MM.1S (cell line): ENCODE measurements at places on chromosomes 1 and 21.

DNA sequence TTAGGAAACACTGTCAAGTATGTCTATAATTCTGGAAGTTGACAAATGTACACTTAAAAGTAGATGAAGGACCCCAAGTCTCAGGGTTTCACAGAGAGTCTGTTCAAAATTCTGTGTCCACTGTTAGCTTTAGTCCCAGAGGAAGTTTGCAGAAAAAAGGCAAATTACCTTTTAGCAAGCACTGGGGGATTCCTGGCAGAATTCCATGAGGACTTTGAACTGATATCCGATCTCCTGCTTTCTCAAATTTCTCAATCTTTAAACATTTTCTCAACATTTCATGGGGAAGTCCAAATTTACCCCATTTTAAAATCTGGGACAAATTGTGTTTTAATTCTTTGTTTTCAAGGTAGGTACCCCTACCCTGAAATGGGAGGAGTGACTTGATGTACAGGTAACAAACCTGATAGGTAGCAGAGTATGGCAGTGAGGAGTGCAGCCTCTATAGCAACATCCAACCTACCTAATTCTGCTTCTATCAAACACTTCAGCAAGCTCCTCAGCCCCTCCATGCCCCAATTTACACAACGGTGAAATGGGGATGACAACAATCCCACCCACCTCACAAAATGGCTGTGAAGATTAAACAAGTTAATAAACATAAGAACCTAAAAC lies 344.9 kb downstream of the OMA1 start:
- no peaks in the 10 kb centered on the region for H3K36me3 ChIP-seq
- H3K4me1 ChIP-seq = no peaks in the 10 kb centered on the region
- H3K27me3 ChIP-seq = no peaks in the 10 kb centered on the region
- no peak overlapping the region for H3K4me3 ChIP-seq
- H3K27ac ChIP-seq = no peak overlapping the region
- DNase-seq = no peak

- H3K4me3 ChIP-seq = no peak overlapping the region
- no peak overlapping the region for H3K27ac ChIP-seq
- no peaks in the 10 kb centered on the region for H3K4me1 ChIP-seq
- no peaks in the 10 kb centered on the region for H3K36me3 ChIP-seq
- no peaks in the 10 kb centered on the region for H3K27me3 ChIP-seq
These were observed 18.3 kb downstream of the IFI44 start for GRCh38 chr1:78667939-78668338.

DNA sequence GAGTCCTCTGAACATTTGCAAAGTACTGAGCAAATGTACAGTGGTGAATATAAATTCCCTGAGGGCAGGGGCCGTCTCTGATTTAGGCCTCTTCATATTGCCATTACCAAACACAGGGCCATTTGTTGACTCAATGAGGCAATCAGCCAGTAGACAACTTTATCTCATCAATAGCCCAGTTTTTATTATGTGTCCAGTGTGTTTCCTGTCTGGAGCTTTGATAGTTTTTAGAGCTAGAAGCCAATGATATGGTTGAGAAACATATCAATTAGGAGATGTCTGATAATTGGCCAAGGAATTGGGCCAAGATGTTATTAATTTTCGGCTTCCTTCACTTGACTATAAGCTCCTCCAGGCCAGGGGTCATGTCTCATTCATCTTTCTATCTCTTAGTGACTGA lies 163.0 kb downstream of the ROR1 start:
- H3K27ac ChIP-seq = no peak overlapping the region
- no peaks in the 10 kb centered on the region for H3K36me3 ChIP-seq
- H3K4me1 ChIP-seq = peaks cover 3% of the 10 kb centered on the region; the same call in 1 of the 2 replicates
- no peaks in the 10 kb centered on the region for H3K27me3 ChIP-seq
- DNase-seq = no peak

DNA sequence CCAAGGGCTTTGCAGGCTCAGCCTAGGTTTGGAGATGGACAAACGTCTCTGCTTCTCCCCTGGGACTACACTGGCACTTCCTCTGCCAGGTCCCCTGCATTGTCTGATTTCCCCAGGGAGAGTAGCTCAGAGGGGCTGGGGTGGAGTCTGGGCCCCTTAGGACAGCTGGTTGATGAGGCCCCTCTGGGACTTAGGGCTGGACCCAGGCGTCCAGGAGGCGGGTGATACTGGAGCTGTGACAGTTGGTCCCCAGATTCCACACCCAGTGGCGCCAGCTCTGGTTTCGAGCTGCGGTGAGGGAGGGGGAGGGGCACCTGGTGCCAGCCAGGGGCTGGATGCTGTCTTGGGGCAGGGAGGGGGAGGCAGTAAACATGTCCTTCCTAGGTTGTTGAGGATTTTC lies 7.4 kb upstream of the MEX3A start:
- H3K27me3 ChIP-seq = no peaks in the 10 kb centered on the region
- no peak for DNase-seq
- peaks cover 11% of the 10 kb centered on the region; the same call in 1 of the 2 replicates for H3K4me1 ChIP-seq

DNA sequence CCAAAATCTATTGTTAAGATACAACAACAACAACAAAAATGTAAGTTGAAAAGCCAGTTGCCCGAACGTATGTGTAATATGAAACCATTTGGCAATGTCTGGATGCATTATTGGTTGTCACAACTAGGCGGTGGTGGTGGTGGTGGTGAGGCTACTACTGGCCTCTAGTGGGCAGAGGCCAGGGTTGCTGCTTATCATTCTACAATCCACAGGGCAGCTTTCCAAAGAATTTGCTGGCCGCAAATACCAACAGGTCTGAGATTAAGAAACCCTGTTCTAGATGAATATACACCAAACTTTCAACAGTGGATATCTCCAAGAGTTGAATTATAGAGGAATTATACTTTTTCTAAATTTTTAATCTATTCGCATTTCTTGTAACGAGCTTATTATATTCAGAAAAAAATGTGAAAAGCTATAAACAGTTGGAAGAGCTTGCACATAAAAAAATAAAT lies 26.8 kb upstream of the ZNF697 start:
- H3K36me3 ChIP-seq = no peaks in the 10 kb centered on the region
- H3K27ac ChIP-seq = no peak overlapping the region
- peaks cover 20% of the 10 kb centered on the region for H3K4me1 ChIP-seq
- DNase-seq = no peak
- H3K27me3 ChIP-seq = no peaks in the 10 kb centered on the region
- no peak overlapping the region for H3K4me3 ChIP-seq

- H3K36me3 ChIP-seq = no peaks in the 10 kb centered on the region
- no peaks in the 10 kb centered on the region for H3K27me3 ChIP-seq
- H3K4me1 ChIP-seq = no peaks in the 10 kb centered on the region
- H3K4me3 ChIP-seq = no peak overlapping the region
These were observed 206.8 kb upstream of the TMEM51 start for GRCh38 chr1:14946684-14947238.

DNA sequence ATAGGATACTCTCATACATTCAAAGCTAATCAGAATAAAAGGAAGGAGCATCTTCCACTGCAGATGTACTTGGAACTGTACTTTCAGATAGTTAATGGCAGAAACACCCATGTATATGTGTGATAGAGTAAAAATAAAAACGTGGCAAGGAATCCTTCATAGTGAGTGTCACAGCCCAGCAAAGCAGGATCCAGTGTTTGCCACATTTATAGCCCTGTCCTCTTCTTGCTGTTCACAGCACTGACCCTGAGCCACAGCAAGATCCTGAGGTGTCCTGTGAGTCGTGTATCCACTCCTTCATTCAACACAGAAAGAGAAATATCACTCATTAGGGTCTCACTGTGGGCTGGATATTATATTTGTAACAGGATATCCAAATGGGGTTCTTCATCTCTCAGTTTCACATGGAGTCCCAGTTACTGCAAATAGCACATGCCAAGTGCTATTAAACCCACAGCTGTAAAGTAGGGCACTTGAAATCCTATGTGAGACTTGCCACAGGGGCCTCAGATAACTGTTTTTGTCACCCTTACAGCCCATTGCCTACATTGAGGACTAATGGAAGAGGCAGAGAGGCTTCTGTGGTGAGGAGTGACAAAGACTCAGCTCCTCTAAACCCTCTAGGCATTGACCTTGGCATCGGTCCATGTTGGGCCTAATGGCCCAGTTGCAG lies 41.3 kb downstream of the CYP2J2 start:
- no peak overlapping the region for H3K27ac ChIP-seq
- no peak overlapping the region for H3K4me3 ChIP-seq
- DNase-seq = peak; percentile 9
- no peaks in the 10 kb centered on the region for H3K36me3 ChIP-seq

- H3K4me1 ChIP-seq = peaks cover 10% of the 10 kb centered on the region; the same call in 1 of the 2 replicates
- no peak overlapping the region for H3K4me3 ChIP-seq
- no peaks in the 10 kb centered on the region for H3K36me3 ChIP-seq
These were observed 32.4 kb downstream of the RUNX1 start for GRCh38 chr21:35016517-35017188.

- no peak for DNase-seq
- no peaks in the 10 kb centered on the region for H3K4me1 ChIP-seq
- no peak overlapping the region for H3K4me3 ChIP-seq
- no peaks in the 10 kb centered on the region for H3K36me3 ChIP-seq
These were observed 161.2 kb upstream of the NFIA start for GRCh38 chr1:60921175-60921574.

- no peak for DNase-seq
- H3K4me3 ChIP-seq = peak overlapping the region; percentile 91; the same call in 1 of the 2 replicates
- no peaks in the 10 kb centered on the region for H3K27me3 ChIP-seq
These were observed 1.9 kb downstream of the PSMB4 start for GRCh38 chr1:151401125-151401788.

GRCh38 chr1:246043556-246043955 lies 463.5 kb downstream of the SMYD3 start:
- H3K4me1 ChIP-seq = no peaks in the 10 kb centered on the region
- no peak overlapping the region for H3K27ac ChIP-seq
- H3K4me3 ChIP-seq = no peak overlapping the region
- no peak for DNase-seq

DNA sequence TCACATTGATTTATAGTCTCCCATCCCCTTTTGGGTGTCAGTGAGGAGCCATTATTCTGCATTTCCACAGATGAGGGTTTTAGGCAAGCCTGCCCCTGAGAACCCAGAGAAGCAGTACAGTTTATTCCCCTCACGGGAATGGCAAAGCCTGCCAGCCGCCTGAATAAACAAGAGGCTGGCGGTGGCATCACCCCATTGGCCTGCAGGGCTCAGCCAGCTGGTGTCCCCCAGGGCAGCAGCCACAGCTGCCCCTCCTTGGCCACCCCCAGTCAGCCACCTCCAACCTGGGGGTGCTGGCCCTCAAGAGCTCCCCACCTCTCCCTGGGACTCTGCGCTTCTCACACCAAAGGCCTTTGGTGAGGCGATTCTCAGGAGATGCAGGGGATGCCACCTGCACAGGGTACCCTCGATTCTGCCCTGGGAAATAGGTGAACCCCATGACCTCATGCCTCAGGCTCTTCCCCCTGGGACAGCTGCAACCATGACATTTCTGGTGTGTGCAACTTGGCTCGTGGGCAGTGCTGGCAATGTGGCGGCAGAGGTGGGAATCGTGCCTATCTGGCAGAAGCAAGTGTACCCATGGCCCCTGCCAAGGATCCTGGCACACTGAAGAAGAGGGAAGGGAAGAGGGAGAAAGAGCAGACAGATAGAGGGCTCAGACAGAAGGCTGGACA lies 14.0 kb downstream of the OLFML2B start:
- H3K4me1 ChIP-seq = no peaks in the 10 kb centered on the region
- no peak for DNase-seq
- no peaks in the 10 kb centered on the region for H3K36me3 ChIP-seq

DNA sequence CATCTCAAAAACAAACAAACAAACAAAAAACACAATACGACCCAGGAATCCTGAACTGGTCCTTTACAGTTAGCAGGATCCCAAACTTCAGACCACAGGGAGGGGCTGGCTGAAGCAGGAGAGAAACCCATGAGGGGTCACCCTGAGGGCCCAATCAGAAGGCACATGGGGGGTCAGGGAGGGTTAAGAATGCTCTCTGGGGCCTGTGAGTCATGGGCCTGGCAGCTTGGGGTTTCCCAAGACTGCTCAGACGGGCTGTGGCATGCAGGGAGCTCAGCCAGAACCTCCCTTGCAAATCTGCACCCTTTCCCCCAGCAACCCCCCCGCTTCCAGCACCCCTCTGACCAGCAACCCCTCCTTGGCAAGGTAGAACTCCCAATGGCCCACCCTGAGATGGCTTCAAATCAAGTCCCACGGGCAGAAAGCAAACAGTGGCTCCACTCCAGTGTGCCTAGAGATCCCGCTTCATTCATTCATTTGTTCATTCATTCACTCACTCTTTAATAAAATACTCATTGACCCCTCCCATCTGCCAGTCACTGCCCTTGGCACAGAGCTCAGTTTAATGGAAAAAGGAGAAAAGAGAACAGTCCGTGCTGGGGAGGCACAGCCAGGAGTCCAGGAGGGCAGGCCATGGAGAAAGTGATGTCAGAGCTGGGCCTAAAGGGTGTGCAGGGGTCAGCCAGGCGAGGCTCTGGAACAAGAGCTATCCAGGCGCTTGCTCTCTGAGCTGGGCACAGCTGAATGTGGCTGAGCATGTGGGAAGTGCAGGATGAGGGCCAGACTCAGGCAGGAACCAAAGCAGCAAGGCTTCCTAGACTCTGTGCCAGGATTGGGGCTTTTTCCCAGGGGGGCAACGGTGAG lies 8.2 kb downstream of the UQCRHL start:
- H3K4me3 ChIP-seq = no peak overlapping the region
- no peak for DNase-seq
- no peaks in the 10 kb centered on the region for H3K36me3 ChIP-seq
- no peak overlapping the region for H3K27ac ChIP-seq
- H3K27me3 ChIP-seq = no peaks in the 10 kb centered on the region

DNA sequence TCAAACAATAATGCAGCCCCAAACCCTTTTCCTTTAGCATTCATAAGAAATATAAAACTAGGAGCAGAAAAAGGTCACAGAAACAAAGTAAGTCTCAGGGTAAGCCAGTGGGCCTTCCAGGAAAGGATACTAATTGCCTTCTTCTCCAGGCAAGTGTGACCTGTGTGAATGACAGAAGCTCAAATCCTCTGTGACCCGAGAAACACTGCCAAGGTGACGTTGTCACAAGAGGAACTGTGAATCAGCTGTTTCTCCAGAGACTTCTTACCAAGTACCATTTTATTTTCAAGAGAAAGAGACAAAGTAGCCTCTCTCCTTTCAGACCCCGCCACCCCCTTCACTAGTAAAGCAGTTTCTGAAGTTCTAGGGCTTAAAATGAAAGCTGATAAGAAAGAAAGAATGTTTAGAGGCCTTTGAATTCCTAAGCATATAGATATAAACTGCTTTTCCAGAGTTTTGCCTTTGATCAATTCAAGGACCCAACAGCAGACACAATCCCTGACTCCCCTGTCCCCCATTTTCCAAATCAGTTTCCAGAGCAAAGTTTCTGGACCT lies 155.6 kb downstream of the NUF2 start:
- H3K4me3 ChIP-seq = no peak overlapping the region
- H3K27ac ChIP-seq = no peak overlapping the region
- H3K27me3 ChIP-seq = no peaks in the 10 kb centered on the region
